ENCODE measurements at places on chromosomes 4 and X.

DNA sequence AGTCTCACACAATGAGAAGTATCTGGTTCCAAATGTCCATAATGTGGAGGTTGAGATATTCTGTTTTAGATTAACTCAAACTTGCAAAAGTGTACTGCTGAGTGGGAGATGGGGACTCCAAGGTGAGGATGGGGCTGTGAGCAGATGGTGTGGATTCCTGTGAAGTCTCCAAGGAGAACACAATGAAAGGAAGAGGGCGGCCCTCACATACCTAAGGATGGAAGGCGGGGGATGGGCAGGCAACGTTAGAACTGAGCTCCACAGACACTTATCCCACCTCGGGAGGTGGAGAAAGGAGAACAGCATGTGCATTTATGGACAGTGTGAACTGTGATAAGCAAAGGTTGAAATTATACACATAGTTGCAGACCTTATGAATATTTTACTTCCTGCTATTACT lies 9.9 kb upstream of the SPATA4 start:
- H3K27me3 ChIP-seq, result no peaks in the 10 kb centered on the region
- no peaks in the 10 kb centered on the region for H3K36me3 ChIP-seq
- H3K4me1 ChIP-seq, result no peaks in the 10 kb centered on the region
- no peak for DNase-seq
- H3K4me3 ChIP-seq, result no peak overlapping the region
- H3K27ac ChIP-seq, result no peak overlapping the region

GRCh38 chr4:98377559-98377958 lies 116.4 kb downstream of the RAP1GDS1 start:
- H3K4me1 ChIP-seq, result no peaks in the 10 kb centered on the region
- H3K27ac ChIP-seq, result no peak overlapping the region
- no peaks in the 10 kb centered on the region for H3K27me3 ChIP-seq

DNA sequence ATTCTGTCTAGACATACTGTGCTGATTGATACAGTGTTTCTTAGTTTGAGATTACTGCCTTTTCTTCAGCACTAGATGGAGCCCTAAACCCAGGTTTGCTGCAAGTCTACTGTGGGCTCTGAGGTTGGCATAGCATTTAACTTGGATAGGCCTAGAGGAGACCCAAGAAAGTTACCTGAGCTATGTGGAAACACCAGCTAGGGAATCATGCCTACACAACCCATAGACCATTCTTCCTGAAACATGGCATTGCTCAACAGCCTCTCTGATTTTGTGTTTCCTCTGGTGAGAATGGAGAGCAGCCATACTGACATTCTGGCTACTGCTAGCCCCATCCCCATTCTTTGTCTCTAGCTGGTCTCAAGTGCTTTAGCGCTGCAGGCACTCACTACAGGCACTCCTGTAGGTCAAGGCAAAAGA lies 287.7 kb upstream of the PCDH18 start:
- peak; percentile 41 for DNase-seq
- no peak overlapping the region for H3K27ac ChIP-seq
- H3K4me1 ChIP-seq, result no peaks in the 10 kb centered on the region
- H3K27me3 ChIP-seq, result no peaks in the 10 kb centered on the region
- H3K4me3 ChIP-seq, result no peak overlapping the region
- no peaks in the 10 kb centered on the region for H3K36me3 ChIP-seq

GRCh38 chr4:5960252-5960880 lies 57.9 kb downstream of the C4orf50 start:
- no peaks in the 10 kb centered on the region for H3K27me3 ChIP-seq
- H3K4me1 ChIP-seq, result peaks cover 2% of the 10 kb centered on the region
- no peak overlapping the region for H3K4me3 ChIP-seq
- DNase-seq, result no peak
- H3K27ac ChIP-seq, result no peak overlapping the region

- DNase-seq, result no peak
- no peaks in the 10 kb centered on the region for H3K4me1 ChIP-seq
- H3K27me3 ChIP-seq, result no peaks in the 10 kb centered on the region
- no peak overlapping the region for H3K27ac ChIP-seq
- no peaks in the 10 kb centered on the region for H3K36me3 ChIP-seq
These were observed 169.2 kb upstream of the MAGEB18 start for GRCh38 chrX:25968920-25969319.

DNA sequence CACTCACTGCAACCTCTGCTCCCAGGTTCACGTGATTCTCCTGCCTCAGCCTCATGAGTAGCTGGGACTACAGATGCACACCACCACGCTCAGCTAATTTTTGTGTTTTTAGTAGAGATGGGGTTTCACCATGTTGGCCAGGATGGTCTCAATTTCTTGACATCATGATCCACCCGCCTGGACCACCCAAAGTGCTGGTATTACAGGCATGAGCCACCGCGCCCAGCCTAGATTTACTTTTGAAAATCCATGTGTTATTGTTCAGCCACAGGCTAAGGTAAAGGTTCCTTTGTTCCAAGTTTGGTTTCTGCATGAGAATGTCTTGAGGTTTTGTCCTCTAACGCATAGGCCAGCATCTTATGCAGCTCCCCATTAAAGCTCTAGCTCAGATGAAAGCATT lies 371.6 kb downstream of the DMD start:
- no peak overlapping the region for H3K4me3 ChIP-seq
- no peaks in the 10 kb centered on the region for H3K4me1 ChIP-seq
- no peaks in the 10 kb centered on the region for H3K36me3 ChIP-seq
- no peaks in the 10 kb centered on the region for H3K27me3 ChIP-seq
- H3K27ac ChIP-seq, result no peak overlapping the region

DNA sequence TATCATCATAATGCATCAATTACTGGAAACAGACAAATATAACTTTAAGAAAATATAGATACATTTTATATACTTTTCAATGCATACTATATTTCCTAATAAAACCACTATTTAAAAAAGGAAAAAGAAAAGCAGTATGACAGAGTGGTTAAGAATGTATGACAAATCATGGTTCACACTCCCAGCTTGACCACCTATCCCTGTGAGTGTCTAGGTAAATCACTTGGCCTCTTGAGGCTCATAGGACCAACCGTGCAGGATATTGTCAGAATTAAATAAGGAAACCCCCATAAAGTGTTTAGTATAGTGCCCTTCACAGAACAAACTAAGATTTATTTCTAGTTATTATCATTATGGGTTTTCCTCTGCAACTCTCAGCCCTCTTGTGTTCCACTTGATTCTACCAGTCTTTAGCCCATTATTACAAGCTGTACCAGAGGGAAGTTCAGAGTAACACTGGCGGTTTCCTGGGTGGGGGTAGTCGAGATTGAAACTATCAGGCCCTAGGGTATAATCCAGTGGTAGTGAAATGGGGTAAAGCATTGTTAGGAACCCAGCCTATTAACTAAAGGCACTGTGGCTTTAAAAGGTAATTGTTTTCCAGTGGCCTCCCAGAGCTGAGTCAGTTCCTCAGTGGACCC lies 55.5 kb upstream of the PAK3 start:
- H3K27me3 ChIP-seq, result no peaks in the 10 kb centered on the region
- no peaks in the 10 kb centered on the region for H3K4me1 ChIP-seq
- no peaks in the 10 kb centered on the region for H3K36me3 ChIP-seq
- H3K4me3 ChIP-seq, result no peak overlapping the region
- DNase-seq, result no peak

DNA sequence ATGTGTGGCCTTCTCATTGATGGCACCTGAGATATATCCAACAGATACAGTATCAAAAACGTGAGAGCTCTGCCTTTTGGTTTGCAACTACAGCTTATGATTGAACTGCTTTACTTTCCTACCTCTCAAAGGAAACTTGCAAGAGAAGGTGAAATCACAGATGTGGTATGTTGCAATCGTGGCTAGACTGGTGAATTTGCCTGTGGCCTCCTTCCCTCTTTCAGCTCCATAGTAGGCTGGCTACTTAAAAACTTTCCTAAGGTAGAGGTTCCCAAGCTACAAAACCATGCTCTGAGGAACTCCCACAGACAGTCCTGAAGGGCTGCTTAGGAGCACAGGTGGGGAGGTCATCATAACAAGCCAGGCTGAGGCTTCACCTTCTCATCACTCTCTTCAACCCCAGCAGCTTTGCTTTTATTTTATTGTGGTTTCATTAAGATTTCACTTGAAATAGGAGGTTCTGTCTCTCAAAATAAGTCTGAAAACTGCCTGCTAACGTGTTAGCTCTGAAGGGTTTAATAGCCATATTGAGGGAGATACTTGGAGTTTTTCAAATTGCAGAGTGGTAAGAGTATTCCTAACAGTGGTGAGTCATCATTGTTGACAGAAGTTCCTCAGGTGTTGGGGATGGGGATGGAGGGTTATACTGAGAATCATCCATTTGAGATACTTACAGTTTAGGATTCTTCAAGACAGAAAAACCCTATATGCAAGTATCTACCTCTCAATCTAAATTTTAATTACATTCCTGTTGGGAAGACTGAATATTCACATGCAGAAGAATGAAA lies 93.5 kb upstream of the UCP1 start:
- no peak overlapping the region for H3K4me3 ChIP-seq
- peak overlapping the region; percentile 94 for H3K27ac ChIP-seq
- peaks cover 16% of the 10 kb centered on the region for H3K36me3 ChIP-seq
- peak; percentile 54 for DNase-seq

DNA sequence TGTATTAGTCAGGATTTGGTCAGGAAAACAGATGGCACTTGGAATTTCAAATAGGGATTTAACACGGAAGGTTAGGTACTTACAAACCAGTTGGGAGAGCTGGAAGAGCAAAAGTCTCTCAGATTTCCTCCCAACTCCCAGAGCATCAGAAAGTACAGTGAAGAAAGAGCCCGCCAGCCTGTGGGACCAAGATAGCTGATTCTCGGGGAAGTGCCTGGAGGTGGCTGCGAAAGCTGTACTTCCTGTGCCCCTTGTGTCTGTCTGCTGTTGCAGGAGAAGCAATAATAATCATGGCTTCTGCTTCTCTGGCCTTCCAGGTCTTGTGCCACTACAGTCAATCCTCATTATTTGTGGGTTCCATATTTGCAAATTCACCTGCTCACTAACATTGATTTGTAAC lies 221.0 kb upstream of the BCOR start:
- DNase-seq, result no peak
- no peaks in the 10 kb centered on the region for H3K27me3 ChIP-seq
- H3K4me1 ChIP-seq, result no peaks in the 10 kb centered on the region
- H3K36me3 ChIP-seq, result peaks cover 2% of the 10 kb centered on the region
- no peak overlapping the region for H3K4me3 ChIP-seq

Measured in trophoblast cell (in vitro differentiated cells and primary cell).